ENCODE measurements at places on chromosomes 12 and 14. TPM values are rescaled to one million over a fixed set of nuclear protein-coding genes. Genes with fewer than 3 reads are reported as not detected.

GRCh38 chr12:57764662-57765002 lies 2.2 kb downstream of the CYP27B1 start:
- peak overlapping the region; percentile 34 for H3K4me3 ChIP-seq
- H3K4me1 ChIP-seq = no peaks in the 10 kb centered on the region
- DNase-seq = no peak
- H3K27me3 ChIP-seq = no peaks in the 10 kb centered on the region
- H3K27ac ChIP-seq = no peak overlapping the region

- no peaks in the 10 kb centered on the region for H3K4me1 ChIP-seq
- no peak overlapping the region for H3K27ac ChIP-seq
- no peaks in the 10 kb centered on the region for H3K36me3 ChIP-seq
- H3K4me3 ChIP-seq = no peak overlapping the region
Measured at GRCh38 chr12:70933133-70933532, 12.6 kb upstream of the PTPRR start.

DNA sequence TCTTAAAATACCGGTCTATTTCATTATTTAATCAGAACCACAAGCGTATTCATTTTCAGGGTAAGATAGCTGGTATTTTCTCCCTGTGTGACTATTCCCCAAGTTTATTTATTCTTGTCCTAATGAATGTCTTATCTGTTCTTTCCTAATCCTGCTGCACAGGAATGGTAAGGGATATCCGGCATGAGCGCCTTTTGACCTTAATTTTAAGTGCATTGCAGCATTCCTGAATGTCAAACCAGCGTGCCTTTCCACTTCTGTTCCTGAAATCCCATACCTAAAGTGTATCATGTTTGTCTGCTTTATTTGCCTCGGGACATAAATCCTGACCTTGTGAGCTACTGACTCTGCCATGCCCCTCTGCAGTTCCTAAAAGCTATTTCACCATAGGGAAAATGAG lies 1713.2 kb upstream of the FLRT2 start:
- H3K27me3 ChIP-seq = no peaks in the 10 kb centered on the region
- H3K27ac ChIP-seq = no peak overlapping the region
- H3K4me1 ChIP-seq = no peaks in the 10 kb centered on the region
- DNase-seq = no peak

DNA sequence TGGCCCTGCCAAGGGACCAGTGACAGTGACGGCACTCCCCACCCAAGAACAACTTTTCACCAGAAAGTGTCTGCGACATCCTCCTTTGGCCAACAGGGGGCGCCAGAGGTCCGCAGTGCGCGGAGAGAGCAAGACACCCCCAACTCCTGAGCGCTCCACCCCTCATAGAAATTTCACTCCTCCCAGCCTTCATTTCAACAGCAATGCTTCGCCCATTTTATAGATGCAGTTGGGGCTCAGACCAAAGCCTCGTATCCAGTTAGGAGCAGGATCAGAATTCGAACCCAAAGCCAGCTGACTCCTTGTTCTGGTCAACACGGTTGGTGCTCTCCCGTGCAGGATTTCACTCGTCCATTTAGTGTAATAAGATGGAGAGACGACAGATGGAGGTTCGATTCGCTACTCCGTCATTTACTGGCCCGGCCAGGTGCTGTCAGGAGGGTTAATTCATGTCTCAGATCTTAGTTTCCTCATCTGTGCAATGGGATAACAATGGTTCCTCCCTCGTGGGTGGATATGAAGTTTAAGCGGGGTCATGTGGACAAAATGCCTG lies 2.4 kb upstream of the POP5 start:
- no peaks in the 10 kb centered on the region for H3K27me3 ChIP-seq
- no peak overlapping the region for H3K27ac ChIP-seq
- H3K4me1 ChIP-seq = no peaks in the 10 kb centered on the region
- DNase-seq = peak; percentile 85
- H3K4me3 ChIP-seq = no peak overlapping the region

- peaks cover 5% of the 10 kb centered on the region for H3K36me3 ChIP-seq
- no peak for DNase-seq
- H3K27ac ChIP-seq = no peak overlapping the region
- H3K4me3 ChIP-seq = no peak overlapping the region
- H3K27me3 ChIP-seq = no peaks in the 10 kb centered on the region
Measured at GRCh38 chr12:46445093-46445492, 72.5 kb upstream of the SLC38A2 start.

- H3K4me1 ChIP-seq = peaks cover 74% of the 10 kb centered on the region
- H3K27ac ChIP-seq = peak overlapping the region; percentile 67
- no peak overlapping the region for H3K4me3 ChIP-seq
- no peaks in the 10 kb centered on the region for H3K36me3 ChIP-seq
- no peak for DNase-seq
Measured at GRCh38 chr12:124523071-124523470, 44.3 kb downstream of the NCOR2 start.

GRCh38 chr12:59055204-59055860 lies 135.0 kb upstream of the LRIG3 start:
- H3K27me3 ChIP-seq = no peaks in the 10 kb centered on the region
- no peak overlapping the region for H3K4me3 ChIP-seq
- H3K4me1 ChIP-seq = peaks cover 4% of the 10 kb centered on the region
- no peak overlapping the region for H3K27ac ChIP-seq

DNA sequence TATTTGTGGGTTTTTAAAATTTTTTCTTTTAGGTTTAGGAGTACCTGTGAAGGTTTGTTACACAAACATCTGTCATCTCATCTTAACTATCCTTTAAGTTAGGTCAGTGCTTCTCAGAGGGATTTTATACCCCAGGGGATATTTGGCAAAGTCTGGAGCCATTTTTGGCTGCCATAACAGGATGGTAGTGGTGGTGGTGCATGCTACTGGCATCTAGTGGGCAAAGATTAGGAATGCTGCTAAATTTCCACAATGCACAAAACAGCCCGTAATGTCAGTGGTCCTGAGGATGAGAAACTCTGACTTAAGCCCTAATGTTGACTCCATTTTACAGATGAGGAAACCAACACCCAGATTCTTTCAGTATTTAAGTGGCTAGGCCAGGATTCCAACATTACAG lies 85.2 kb upstream of the MYF6 start:
- H3K4me1 ChIP-seq = no peaks in the 10 kb centered on the region
- H3K27me3 ChIP-seq = no peaks in the 10 kb centered on the region
- H3K4me3 ChIP-seq = no peak overlapping the region
- no peak overlapping the region for H3K27ac ChIP-seq
- H3K36me3 ChIP-seq = no peaks in the 10 kb centered on the region
- no peak for DNase-seq

DNA sequence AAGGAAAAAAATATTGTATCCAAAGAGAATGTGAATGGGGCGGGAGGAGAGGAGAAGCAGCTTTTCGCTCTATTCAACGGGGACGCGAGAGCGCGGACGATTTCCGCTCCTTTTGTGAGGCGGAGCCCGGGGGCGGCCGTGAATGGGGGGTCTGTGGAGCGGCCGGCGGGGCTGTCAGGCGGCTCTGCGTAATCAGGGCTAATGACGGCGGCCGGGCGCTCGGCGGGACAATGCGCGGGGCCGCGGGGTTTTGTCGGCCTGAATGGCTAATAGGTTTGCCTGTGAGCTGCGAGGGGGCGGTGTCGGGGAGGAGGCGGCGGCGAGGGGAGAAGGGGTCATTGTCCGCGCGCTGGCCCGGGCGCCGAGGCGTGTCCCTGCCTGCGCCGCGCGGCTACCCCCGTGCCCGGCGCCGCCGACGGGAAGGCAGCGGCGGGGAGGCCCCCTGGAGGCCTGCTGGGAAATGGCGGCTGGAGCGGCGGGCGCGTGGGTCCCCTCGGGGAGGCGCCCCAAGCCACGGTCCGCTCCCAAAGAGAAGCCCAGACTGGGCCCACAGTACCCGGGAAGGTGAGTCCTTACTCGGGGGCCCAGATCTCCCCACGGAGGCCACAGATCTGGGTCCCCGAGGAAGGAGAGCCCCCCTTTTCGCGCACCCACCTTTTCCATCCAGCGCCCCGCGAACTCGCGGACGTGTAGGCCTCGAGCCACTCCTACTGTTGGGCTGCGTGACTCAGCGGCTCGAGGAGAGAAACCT lies 6.0 kb downstream of the SIX6 start:
- no peak overlapping the region for H3K27ac ChIP-seq
- peaks cover 47% of the 10 kb centered on the region for H3K27me3 ChIP-seq
- no peaks in the 10 kb centered on the region for H3K36me3 ChIP-seq

GRCh38 chr12:89760783-89761182 lies 52.1 kb upstream of the ATP2B1 start:
- H3K36me3 ChIP-seq = no peaks in the 10 kb centered on the region
- H3K27me3 ChIP-seq = no peaks in the 10 kb centered on the region
- no peak overlapping the region for H3K27ac ChIP-seq

- H3K27ac ChIP-seq = no peak overlapping the region
- peaks cover 9% of the 10 kb centered on the region for H3K4me1 ChIP-seq
- peaks cover 28% of the 10 kb centered on the region for H3K36me3 ChIP-seq
- H3K4me3 ChIP-seq = no peak overlapping the region
Measured at GRCh38 chr12:116713527-116713926, 24.3 kb downstream of the SPRING1 start.

GRCh38 chr14:99191395-99192027 lies 80.5 kb downstream of the BCL11B start:
- DNase-seq = no peak
- H3K4me3 ChIP-seq = no peak overlapping the region
- no peaks in the 10 kb centered on the region for H3K4me1 ChIP-seq
- no peak overlapping the region for H3K27ac ChIP-seq

GRCh38 chr12:57110104-57111030 lies 795 bp downstream of the STAT6 start:
- H3K27ac ChIP-seq = no peak overlapping the region
- H3K27me3 ChIP-seq = no peaks in the 10 kb centered on the region
- H3K4me3 ChIP-seq = no peak overlapping the region
- no peaks in the 10 kb centered on the region for H3K36me3 ChIP-seq
- DNase-seq = peak; percentile 15

Gene HNRNPA1
- polyA plus RNA-seq = 841 TPM

DNA sequence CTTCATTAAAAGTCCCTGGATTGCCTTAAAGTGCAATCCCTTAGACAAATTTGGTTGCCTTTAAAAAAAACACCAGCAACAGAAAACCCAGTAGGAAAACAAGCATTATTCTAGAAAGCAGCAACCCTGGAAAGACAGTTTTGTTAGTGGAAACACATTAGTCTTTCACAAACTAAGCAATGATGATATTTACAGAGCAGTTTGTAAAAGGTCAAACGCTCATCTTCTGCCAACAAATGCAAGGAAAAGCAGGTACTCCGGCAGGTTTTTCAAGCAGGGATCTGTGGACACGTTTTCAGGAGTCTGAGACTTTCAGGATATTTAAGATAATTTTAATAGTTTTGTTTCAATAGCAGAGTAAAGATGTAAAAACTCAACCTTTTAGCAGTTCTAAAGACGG lies 202.2 kb downstream of the EXOC5 start:
- H3K4me3 ChIP-seq = no peak overlapping the region
- DNase-seq = no peak
- no peaks in the 10 kb centered on the region for H3K4me1 ChIP-seq
- no peaks in the 10 kb centered on the region for H3K36me3 ChIP-seq

DNA sequence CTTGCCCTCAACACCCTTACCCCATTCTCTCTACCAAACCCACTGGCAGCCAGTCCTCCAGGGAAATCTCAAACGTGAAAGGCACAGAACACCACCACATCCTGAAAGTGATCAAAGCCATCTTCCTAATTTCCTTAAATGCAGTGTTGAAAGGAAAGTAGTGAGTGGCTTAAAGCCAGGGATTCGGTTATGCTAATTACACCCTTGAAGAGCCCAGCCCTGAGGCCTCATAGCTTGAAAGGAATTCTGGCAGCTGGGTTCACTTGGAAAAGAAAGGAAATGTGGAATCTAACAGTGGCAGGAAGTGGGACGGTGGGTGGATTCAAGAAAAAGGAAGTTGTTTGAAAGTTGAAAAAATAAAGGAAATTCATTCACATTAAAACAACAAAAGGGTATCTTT lies 73.0 kb upstream of the FICD start:
- no peak overlapping the region for H3K4me3 ChIP-seq
- H3K4me1 ChIP-seq = peaks cover 13% of the 10 kb centered on the region
- H3K27me3 ChIP-seq = no peaks in the 10 kb centered on the region
- peak overlapping the region; percentile 58 for H3K27ac ChIP-seq

GRCh38 chr12:13891902-13892301 lies 89.5 kb downstream of the GRIN2B start:
- H3K36me3 ChIP-seq = no peaks in the 10 kb centered on the region
- H3K27me3 ChIP-seq = no peaks in the 10 kb centered on the region
- no peak overlapping the region for H3K4me3 ChIP-seq
- H3K4me1 ChIP-seq = no peaks in the 10 kb centered on the region

GRCh38 chr14:38505221-38505972 lies 249.5 kb upstream of the CLEC14A start:
- no peaks in the 10 kb centered on the region for H3K4me1 ChIP-seq
- no peaks in the 10 kb centered on the region for H3K27me3 ChIP-seq
- H3K27ac ChIP-seq = no peak overlapping the region
- no peaks in the 10 kb centered on the region for H3K36me3 ChIP-seq

Gene IAPP
- not detected for polyA plus RNA-seq

DNA sequence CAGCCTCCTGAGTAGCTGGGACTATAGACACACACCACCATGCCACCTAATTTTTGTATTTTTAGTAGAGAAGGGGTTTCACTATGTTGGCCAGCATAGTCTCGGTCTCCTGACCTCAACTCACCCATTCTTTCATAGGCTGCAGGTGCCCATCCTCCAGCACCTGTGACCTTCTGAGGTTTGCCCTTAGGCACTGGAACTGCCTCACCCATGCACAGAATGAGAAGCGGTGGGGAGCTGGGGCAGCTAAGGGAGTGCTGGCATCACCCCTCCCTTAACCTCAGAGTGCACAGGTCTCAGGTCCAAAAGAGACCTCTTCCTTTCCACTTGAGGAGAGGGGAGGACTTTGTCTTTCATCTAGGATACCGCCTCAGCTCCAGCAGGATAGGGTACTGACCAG lies 177.4 kb upstream of the CCDC198 start:
- no peaks in the 10 kb centered on the region for H3K36me3 ChIP-seq
- no peaks in the 10 kb centered on the region for H3K4me1 ChIP-seq
- no peak for DNase-seq
- no peak overlapping the region for H3K27ac ChIP-seq
- no peak overlapping the region for H3K4me3 ChIP-seq

DNA sequence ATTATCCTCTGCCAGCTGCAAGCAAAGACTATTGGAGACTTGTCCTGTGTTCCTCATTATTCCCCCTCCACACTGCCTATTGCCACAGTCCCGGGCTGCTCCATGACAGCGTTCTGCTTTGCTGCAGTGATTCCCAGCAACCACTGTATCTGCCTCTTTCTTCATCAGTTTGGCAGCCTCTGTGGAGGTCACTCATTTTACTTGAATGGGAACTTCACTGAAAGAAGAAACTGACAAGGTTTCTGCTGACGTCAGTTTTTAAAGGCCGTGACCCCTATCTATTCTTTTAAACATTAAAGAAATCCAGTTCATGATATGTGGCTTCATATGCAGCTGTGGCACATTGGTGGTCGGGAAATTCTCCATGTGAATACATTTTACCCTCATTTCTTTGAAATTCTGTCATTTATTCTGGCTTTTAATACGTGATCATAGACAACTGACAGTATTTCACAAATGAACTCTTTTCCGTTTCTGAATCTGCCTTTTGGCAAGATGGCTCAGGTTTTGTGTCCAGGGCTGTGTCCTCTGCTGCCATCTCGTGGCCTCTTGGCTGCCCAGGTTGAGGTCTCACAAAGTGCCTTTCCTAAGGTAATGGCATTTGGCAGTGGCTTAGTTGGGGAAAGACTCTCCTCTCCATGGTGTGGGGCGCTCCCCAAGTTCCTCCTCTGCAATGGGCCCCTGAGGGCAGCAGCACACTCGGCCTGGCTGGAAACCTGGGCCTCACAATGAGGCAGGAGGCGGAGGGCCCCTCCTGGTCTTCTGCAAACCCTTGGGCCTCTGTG lies 5.8 kb downstream of the TMEM253 start:
- DNase-seq = peak; percentile 71
- H3K4me3 ChIP-seq = peak overlapping the region; percentile 39
- peaks cover 29% of the 10 kb centered on the region for H3K4me1 ChIP-seq
- no peaks in the 10 kb centered on the region for H3K36me3 ChIP-seq

- H3K4me3 ChIP-seq = no peak overlapping the region
- H3K27ac ChIP-seq = no peak overlapping the region
- DNase-seq = no peak
- H3K36me3 ChIP-seq = no peaks in the 10 kb centered on the region
- peaks cover 10% of the 10 kb centered on the region for H3K4me1 ChIP-seq
Measured at GRCh38 chr14:104087981-104088850, 2.7 kb downstream of the ASPG start.
